Fibroblast of gingiva (primary cell): ENCODE measurements at places on chromosomes 2 and 18.

DNA sequence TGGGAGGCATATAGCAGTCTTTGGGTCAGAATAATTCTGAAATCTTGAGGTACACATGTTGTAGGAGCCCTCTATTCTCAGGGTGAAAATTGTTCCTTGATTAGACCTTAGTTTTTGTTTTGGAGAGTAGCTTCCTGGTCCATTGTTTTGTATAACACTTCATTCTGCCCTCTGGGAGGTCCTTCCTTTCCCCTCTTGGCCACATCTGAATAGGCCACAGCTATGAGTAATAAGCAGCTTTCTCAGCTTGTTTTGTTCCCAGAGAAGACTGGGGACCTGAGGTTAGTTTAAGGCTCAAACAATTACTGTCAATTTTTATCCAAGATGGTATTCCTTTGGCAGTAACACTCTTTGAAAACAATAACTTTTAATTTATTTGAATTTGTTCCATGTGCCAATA lies 72.6 kb upstream of the NOL4 start:
- DNase-seq, result no peak

DNA sequence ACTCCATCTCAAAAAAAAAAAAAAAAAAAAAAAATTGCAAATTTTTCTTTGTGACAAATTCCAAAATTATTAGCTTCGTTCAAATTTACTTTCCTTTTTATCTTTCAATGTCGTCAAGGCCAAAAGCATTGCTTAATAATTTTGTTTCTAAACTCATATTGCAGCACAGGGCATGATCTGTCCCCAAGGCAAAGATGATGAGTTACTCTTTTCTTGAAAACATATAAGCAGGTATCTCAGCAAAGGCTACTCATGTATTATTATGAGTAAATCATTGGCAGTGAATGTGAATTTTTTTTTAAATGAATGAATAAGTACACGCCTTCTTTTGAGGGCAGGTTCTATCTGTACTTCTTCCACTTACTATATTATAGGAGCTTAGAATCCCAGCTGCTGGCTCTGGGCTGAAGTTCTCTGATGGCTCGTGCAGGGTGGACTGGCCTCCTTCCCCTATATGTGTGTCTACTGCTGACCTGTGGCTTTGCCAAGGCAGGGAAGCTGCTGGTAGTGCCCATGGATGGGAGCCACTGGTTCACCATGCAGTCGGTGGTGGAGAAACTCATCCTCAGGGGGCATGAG lies at the start of gene UGT1A7:
UGT1A7 (plus strand) TSS at position 381 of the 579 bp plus-strand sequence; CDS start at position 418, 37 bp downstream.
- DNase-seq, result no peak

GRCh38 chr18:9706081-9706935 lies 1.8 kb upstream of the RAB31 start:
- no peak for DNase-seq

DNA sequence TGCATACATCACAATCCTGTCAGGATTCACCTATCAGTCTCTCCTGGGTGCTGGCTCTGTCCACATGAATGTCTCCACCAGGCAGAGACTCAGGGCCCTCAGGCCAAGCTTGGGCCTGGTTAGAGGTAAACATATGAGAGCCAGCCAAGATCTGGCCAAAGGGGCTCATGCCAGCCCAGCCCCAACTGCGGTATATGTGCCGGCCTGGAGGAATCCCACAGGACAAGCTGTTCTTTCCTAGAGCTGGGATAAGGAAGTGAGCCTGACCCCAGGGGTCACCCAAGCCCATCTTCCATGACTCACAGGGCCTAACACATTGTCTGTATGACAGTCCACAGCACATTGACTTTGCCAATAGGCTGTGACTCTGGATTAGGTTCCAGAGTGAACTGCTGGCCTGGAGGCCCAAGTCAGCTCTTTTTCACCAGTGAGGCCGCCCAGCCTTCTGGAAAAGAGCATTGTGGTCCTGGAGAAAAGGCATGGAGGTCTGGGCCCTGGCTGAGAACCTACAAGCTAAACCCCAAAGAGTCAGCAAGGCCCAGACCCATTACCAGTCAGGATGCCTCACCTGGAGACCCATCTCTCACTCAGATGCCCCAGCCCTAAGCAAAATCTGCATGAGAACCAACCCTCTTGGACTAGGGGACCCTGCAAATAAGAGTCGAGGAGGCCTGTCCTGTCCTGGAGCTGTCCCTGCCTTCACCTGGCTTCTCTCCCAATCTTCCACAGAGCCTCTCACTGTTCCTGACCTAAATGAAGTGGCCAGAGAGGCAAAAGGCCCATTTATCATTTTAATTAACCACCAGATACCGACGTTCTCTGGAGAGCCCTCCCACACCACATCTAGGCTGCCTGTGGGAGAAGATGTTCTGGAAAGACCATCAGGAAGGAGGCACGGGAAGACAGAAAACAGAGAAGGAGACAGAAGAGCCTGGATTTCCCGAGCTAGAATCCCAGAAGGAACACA lies 120.9 kb upstream of the PKDCC start:
- DNase-seq, result peak; percentile 58

DNA sequence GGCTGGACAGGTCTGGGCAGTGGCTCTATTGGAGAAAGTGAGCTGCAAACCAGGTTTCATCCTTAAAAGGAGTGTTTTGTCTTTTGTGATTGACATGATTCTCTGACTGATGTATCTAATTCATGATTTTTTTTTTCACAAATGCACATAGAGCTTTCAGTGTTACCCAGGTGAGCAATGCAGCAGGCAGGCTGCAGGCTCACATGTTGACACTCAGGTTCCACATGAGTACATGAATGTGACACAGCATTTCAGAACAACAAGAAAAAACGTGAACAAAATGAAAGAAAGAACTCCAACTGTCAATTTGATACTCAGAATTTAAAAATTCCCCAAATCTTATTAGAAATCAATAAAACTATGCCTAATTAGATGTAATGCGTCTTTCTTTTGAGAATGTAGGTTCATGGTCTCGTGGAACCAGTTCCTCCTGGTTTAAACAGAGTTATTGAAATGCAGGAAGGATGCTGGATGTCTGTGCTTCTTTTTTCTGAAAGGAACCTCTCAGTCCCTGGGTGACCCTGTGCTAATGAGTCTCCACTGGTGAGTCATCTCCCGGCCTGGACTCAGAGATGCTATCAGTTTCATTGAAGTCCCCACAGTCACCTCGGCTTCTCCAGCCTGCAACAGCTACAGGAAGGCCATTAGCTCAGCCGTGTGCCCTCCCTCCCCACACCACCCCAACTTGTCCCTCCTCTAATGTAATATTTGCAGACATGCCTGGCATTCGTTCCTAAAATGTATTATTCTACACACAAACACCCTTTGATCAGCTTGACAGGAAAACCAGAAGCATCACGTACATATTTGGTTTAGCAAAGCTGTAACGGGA lies 430.4 kb downstream of the LPIN1 start:
- no peak for DNase-seq

GRCh38 chr2:47321006-47321405 lies 82.0 kb upstream of the MSH2 start:
- DNase-seq, result no peak

- DNase-seq, result no peak
Measured at GRCh38 chr2:210818473-210818872, 262.1 kb downstream of the CPS1 start.

GRCh38 chr2:241213041-241213440 lies 24.6 kb downstream of the ANO7 start:
- no peak for DNase-seq

GRCh38 chr2:207252979-207253645 lies 87.4 kb upstream of the KLF7 start:
- DNase-seq, result peak; percentile 64

DNA sequence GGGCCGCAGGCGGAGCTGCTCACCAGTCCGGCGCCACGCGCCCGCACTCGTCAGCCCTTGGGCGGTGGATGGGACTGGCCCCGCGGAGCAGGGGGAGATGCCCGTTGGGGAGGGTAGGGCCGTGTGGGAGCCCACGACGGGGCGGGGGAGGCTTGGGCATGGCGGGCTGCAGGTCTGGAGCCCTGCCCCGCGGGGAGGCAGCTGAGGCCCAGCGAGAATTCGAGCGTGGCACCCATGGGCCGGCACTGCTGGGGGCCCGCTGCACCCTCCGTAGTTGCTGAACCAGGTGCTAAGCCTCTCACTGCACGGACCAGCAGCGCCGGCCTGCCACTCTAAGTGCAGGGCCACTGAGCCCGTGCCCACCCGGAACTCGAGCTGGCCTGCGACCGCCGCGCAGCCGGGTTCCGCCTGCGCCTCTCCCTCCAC lies 182.4 kb upstream of the ERBB4 start:
- DNase-seq, result no peak

DNA sequence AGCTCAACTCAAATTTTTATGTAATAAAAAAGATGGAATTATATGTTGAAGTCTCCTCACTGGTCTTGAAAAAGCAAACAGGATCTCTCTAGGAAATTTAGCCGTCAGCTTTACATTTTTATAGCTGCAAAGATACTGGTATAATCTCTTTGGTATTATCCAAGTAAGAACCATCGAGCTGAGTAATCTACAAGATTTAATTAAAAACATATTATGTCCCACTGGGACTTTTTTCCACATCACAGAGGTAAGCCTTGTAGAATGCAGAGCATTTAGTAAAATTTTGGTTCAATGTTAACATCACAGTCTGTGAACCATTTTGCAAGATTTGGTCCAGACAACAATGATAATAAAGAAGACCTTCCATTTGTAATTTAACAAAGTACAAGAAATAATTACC lies 162.6 kb upstream of the SLC39A10 start:
- peak; percentile 38 for DNase-seq

- DNase-seq, result no peak
Measured at GRCh38 chr2:98487806-98488189, 43.1 kb downstream of the INPP4A start.

GRCh38 chr18:41391616-41392595 lies 563.1 kb upstream of the PIK3C3 start:
- no peak for DNase-seq

GRCh38 chr2:217934321-217935131 lies 68.3 kb downstream of the TNS1 start:
- peak; percentile 53 for DNase-seq

DNA sequence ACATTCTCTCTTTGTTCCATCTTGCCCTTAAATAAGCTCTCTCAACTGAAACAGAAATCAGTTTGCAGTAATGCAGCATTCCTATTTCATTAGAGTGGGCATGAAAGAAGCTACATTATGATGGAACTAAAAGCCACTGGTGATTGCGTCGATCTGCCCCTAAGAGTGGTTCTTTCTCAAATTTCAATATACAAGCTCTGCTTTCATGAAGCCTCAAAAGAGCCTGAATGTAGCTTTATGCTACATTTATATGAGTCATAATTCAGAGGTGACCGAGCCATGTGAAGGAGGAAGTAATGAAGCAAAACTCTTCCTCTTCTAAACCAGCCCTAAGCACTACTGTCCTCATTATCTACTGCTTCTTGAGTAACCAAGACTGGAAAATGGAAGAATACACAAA lies 64.8 kb upstream of the CYTIP start:
- no peak for DNase-seq

DNA sequence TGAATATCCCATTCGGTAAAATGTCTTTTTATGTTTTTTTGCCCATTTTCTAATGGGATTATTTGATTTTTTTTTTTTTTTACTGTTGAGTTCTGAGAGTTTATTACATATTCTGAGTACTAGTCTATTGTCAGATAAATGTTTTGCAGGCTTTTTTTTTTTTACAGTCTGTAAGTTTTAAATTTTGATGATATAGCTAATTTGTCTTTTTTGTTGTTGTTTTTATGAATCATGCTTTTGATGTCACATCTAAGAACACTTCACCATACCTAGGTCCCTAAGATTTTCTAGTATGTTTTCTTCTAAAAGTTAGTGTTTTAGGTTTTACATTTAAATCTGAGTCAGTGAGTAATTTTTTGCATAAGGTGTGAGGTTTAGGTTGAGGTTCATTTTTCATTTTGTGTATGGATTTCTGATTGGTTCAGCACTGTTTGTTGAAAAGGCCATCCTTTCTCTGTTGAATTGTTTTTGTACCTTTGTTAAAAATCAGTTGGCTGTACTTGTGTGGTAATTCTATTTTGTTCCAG lies 40.7 kb downstream of the PTPN4 start:
- no peak for DNase-seq

GRCh38 chr2:207698301-207698700 lies 13.1 kb upstream of the CCNYL1 start:
- DNase-seq, result no peak

DNA sequence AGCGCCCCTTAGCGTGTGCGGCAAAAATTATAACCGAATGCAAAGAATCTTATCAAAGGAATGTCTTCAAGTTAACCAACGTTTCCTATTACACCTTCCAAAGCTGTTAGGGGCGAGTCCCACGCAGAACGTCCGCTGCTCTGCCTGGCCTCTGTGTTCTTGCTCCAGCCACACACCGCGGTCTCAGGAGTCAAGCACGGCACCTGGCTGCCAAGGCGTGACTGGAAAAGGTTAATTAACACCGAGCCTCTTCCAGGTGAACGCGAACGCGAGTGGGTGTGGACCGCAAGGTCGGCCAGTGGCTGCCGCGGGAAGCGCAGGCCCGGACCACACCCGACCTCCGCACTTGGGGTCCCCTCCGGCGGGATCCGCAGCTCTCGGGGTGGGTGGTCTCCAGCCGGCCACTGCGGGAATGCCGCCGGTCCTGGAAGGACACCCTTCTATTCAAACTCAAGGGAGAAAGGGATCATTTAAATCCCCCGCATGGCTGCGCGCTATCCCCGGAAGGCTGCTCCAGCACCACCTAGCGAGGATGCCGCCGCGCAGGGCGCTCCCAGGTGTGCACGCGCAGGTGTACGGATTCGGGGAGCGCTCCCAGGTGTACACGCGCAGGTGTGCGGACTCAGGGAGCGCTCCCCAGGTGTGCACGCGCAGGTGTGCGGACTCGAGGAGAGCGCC lies 830 bp downstream of the CYB5A start:
- DNase-seq, result no peak

- peak; percentile 4 for DNase-seq
Measured at GRCh38 chr2:99880148-99880963, 262.0 kb downstream of the AFF3 start.

GRCh38 chr18:56983275-56983992 lies 163.5 kb upstream of the BOD1L2 start:
- no peak for DNase-seq

DNA sequence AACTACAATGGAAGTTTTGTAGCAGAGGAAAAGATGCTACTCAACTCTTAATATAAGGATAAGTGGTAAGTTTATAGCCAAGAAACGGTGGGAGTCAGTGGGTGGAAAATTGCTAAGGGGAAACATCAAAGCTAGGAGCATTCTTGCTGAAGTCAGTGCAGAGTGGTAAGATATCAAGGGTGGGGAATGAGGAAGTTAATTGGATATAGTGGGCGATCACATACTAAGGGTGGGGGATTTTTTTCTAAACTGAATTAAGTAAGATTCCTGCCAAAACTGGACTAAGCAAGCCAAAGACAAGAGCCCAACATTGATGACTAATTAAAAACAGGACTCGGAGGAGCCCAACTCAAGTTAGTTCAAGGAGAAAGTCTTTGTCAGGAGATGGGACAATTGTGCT lies 525.4 kb downstream of the CCDC85A start:
- no peak for DNase-seq

- no peak for DNase-seq
Measured at GRCh38 chr2:97900806-97901205, 94.9 kb downstream of the TMEM131 start.

GRCh38 chr2:22336414-22336813 lies 1048.6 kb upstream of the KLHL29 start:
- DNase-seq, result no peak

GRCh38 chr2:28981016-28981441 lies at the start of gene TOGARAM2:
Gene TOGARAM2 (plus strand): TSS chr2:28981298. CDS start chr2:28994835, 13,537 bp downstream.
- DNase-seq, result no peak

GRCh38 chr2:238141541-238142318 lies 3.3 kb downstream of the KLHL30 start:
- no peak for DNase-seq
